Stimulated activated naive CD4-positive, alpha-beta T cell treated with Interleukin-2 at 50 U/mL for 16 hours (primary cell): ENCODE measurements at places on chromosomes 1 and 21.

GRCh38 chr1:205914730-205915129 lies 28.5 kb downstream of the SLC26A9 start:
- no peak for DNase-seq

- no peak for DNase-seq
Observed at GRCh38 chr1:57615956-57616355, 192.1 kb upstream of the DAB1 start.

DNA sequence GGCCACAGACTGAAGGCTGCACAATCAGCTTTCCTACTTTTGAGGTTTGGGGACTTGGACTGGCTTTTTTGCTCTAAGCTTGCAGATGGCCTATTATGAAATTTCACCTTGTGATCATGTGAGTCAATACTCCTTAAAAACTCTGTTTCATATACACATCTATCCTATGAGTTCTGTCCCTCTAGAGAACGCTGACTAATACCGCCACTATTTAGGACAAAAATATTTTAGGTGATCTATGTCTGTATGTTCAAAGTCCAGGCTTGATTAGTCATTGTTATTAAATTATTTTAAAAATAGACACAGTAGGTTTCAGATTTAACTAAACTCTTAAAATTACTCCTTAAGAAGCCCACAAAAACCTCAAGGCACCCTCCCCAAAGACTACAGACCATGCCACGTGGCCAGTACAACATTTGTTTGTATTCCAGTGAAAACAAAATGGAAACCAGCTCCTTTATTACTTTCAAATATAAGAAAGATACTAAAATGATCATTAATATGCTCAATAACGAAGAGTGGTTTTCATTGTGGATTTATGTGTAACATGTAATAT lies 63.1 kb downstream of the TMPRSS15 start:
- no peak for DNase-seq

GRCh38 chr1:227548119-227548397 lies 15.3 kb upstream of the ZNF678 start:
- no peak for DNase-seq

DNA sequence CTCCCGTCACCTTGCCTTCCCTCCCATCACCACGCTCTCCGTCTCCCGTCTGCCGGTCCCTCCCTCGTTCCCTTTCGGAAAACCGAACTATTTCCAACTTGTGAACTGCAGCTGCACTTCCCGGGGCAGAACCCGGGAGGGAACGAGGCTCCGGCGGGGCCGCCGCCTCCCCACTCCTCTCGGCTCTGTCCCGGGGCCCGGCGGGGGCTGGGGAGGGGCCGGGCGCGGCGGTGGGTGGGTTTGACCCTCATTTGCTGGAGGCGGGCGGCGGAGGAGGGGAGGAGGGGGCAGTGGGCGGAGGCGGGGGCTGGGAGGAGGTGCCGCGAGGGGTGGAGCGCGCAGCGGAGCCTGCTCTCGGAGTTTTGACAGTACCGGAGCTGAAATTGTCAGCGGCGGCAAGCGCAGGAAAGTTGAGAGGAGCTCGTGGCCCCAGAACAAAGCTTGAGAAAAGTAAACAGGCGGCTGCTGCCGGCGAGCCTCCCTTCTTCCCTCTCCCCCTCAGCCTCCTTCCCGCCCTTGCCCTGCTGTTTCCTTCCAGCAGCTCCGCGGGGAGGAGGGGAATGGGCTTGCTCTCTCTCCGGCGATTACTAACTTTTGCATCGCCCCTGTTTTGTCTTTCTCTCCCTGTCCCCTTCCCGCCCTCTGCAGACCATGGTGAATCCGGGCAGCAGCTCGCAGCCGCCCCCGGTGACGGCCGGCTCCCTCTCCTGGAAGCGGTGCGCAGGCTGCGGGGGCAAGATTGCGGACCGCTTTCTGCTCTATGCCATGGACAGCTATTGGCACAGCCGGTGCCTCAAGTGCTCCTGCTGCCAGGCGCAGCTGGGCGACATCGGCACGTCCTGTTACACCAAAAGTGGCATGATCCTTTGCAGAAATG lies 2.9 kb downstream of the LMO4 start:
- DNase-seq, result peak; percentile 63

- no peak for DNase-seq
Observed at GRCh38 chr1:92854101-92854785, 22.4 kb downstream of the RPL5 start.

DNA sequence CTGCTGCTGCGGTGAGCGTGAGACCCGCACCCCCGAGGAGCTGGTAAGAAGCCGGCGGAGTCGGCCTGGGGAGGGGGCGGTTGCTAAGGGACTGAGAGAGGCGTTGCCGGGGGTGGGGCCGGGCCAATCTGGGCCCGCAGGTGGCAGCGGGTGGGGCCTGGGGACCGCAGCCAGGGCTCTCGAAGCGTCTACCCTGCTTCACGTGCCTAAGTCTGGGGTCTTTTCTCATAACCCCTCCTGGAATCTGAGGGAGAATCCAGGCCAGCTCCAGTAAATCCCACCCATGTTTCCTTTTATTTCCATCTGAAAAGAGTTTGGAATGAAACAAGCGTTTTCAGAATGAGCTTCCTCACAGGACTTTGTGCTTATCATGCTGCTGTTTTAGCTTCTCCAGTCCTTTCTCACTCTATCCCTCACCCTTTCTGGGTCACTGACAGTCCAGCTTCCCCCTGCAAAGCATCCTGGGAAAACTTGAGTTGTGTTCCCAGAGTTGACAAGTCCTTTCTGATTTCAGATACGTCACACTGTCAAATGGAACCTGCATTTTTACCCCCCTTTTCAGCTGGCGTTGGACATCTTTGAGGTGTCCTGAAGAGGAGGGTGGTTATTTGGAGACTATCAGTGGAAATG lies 431 bp downstream of the CLCN6 start:
- DNase-seq, result peak; percentile 84

DNA sequence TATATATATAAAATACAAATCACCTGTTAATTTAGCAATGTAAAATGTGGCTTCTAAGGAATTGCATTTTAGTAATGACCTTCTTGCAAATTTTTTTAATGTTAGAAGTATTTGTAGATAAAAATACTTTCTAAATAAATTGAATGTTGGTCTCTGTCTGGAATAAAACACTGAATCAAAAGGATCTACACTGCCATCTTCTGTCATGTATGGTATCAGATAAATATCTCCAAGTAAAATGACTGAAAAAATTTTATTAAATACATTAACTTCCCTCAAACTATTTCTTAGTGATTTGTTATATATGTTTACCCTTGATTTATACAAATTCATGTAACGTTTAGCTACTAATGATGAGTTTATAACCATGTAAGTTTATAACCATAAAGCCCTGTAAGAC lies 2029.3 kb downstream of the MRPL39 start:
- no peak for DNase-seq

DNA sequence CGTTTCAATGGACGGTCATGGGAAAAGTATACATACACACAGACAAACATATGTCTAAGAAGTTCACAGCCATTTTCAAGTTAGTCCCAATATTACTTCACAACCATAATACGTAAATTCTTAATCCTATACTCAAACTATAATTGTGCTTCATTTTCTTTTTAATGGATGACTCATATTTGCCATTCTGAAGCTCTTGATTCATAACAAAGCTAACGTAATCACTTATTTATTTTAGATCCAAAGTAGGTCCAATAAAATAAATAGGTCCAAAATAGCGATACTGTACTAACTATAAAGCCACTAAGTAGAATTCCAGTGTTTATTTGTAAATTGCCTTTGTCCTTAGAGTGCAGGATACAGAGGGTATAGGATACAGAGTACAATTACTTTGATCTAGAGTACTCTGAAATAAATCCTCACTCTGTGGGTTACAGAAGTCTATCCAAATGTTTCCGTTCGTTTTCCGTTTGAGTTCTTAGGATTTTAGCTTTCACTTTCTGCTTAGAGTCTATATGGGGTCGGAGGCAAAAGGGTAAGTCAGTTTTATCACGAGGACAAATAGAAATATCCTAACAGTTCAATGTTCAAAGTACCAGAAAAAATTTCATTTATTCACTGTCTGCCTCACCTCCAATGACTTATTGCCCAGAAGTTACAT lies 8.8 kb upstream of the C1orf115 start:
- DNase-seq, result no peak

GRCh38 chr21:40340357-40340756 lies 473.1 kb downstream of the PCP4 start:
- no peak for DNase-seq

DNA sequence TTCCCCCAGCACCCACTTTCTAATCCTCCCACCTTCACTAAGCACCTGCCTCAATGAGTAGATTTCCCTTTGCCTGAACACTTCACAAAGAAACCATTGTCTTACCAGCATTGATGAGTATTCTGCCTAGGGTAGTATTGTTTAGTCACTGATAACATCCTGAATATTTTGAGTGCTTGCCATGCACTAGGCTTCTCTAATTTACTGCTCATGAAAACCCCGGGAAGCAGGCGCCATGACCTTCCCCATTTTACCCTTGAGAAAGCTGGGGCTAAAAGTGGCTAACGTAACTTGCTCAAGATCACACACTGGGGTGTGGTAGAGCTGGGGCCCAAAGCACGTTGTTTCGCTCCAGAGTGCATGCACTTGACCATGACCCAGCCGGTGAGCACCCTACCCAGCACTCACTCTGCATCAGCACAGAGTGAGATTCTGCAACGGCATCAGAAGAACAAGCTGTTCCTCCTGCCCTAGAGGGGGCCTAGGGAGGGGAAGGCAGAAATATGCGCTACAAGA lies 10.6 kb upstream of the F3 start:
- DNase-seq, result no peak

GRCh38 chr1:80375109-80375508 lies 1368.6 kb upstream of the ADGRL4 start:
- DNase-seq, result no peak

- DNase-seq, result peak; percentile 50
Observed at GRCh38 chr21:23968722-23969647, 1638.3 kb downstream of the MRPL39 start.

DNA sequence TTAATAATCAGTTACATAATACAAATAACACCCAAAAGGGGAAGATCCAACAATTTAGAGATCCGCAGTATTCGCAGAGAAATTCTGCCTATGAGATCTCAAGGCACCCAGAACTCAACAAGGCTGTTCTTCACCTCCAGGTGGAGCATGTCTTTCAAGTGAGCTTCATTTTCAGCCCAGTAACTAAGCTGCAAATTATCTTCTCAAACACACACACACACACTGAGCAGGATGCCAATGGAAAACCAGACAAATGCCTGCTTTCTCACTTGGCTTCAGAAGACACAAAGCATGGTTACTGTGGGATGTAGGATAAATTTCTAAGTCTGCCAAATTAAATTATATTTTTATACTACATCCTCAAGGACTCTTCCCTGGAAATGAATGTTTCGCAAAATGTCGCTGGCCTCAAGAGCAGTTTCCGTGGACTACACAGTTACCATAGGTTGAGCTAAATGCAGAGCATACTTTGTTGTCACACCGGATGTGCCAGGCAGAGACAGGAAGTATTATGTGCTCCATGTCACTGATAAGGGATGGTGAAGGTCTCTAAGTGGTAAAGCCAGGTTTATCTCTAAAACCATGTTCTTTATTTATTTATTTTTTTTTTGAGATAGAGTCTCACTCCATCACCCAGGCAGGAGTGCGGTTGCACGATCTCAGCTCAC lies 30.3 kb downstream of the UBR4 start:
- no peak for DNase-seq

DNA sequence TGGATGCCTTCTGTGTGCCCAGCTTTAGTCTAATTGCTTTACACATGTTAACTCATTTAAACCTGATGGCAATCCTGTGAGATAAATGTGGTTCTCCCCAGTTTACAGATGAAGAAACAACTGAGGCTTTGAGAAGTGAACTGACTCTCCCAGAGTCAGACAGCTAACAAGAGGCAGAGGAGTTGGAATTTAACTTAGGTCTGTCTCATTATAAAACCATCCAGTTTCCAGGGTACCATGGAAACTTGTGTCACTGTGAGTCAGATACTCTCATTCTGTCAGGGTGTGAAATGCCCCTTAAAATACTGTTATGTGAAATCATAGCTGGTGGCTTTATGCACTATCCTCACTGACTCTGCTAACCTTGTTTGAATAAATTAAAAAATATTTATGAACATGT lies 206.6 kb downstream of the PBX1 start:
- DNase-seq, result no peak

- no peak for DNase-seq
Observed at GRCh38 chr1:24425441-24425840, 9.8 kb downstream of the NIPAL3 start.

GRCh38 chr21:15631342-15631741 lies 98.4 kb upstream of the USP25 start:
- DNase-seq, result no peak

DNA sequence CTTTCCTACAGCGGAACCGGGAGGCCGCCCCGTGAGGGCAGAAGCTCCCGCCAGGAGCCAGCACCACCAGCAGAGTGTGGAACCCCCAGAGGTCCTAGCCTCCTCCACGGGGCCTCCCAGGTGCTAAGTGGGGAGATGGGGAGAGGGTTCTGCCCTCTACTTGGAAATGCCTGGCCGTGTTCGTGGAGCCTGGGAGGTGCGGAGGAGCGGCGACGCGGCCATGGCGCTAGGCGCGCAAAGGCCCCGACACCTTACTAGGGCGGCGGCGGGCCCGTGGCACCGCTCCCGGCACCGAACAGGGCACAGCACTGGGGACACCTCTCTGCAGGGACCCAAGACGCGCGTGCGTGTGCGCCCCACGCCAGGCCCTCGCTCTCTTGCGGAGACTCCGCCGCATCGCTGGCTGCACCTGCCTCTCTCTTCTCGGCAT lies 1.3 kb upstream of the CACNA1E start:
- no peak for DNase-seq

- no peak for DNase-seq
Observed at GRCh38 chr1:206944703-206945102, 1.6 kb downstream of the PIGR start.

DNA sequence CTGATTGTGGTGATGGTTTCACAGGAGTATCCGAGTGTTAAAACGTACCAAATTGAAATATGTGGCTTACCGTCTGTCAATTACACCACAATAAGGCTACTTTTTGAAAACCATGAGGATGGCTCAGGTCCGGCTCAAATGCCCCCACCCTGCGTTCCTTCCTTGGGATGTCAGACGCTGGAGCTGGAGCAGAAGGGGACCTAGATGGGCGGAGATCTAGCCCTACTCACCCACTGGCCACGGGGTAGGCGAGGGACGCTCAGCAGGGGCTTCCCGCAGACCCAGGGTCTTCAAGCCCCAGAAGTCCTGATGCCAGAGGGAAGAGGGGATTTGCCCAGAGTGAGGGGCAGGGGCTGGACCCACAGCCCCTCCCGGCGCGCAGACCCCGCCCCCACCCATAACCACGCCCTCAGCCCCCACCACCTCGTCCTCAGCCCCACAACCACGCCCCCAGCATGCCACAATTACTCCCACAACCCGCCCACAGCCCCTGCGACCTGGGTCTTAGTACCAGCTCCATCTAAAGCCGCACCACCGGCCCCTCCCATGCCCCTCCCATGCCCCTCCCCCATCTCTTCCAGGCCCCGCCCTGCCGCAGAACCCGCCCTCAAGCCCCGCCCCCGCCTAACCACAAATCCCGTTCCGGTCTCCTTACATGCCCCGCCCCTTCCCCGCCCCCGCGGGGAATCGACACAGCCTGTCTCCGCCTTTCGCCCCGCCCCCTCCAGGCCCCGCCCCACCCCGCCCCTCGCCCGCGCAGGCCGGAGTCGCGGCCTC lies at the start of gene LRRC3:
Gene LRRC3 (plus strand): TSS at position 764 of the 777 bp plus-strand sequence. CDS start 1,135 bp downstream, outside the sequence.
- peak; percentile 77 for DNase-seq

- no peak for DNase-seq
Observed at GRCh38 chr1:55329808-55330432, 114.8 kb upstream of the USP24 start.

- no peak for DNase-seq
Observed at GRCh38 chr1:163826500-163826899, 504.7 kb downstream of the NUF2 start.

GRCh38 chr21:41900401-41900800 lies 21.3 kb upstream of the PRDM15 start:
- no peak for DNase-seq
